ENCODE measurements at places on chromosomes 13 and 19. TPM values are rescaled to one million over a fixed set of nuclear protein-coding genes. Genes with fewer than 3 reads are reported as not detected.

LRRC63 gene
- 1.5 TPM for total RNA-seq

TGFBR3L gene
- 1.4 TPM for total RNA-seq

MAST1 gene
- total RNA-seq, result 0.67 TPM

ANKRD10 gene
- 111 TPM for total RNA-seq

KL gene
- total RNA-seq, result 0.27 TPM

CACNA1A gene
- total RNA-seq, result 1.3 TPM

PPP1R37 gene
- total RNA-seq, result 21.1 TPM

TUBA3C gene
- not detected for total RNA-seq
